NCI-H526 (cell line): ENCODE measurements at places on chromosomes 2 and 18.

DNA sequence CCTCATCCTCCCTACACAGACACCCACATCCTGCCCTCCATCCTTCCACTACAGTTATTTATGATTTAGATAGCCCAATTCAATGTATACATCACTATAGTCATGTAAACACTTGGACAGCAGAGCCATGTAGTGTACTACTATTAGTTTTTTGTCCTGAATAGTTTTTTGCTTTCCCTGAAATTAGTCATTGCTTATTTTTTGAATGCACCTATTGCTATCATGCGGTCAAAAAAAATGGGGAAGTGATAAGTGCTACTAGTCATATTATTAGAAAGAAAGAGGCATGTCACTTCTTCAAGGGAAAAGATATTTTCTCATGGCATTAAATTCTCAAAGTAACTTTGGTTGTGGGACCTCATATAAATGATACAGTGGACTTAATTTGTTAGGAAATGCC is 6.8 kb upstream of the GREB1 start:
- DNase-seq: no peak

DNA sequence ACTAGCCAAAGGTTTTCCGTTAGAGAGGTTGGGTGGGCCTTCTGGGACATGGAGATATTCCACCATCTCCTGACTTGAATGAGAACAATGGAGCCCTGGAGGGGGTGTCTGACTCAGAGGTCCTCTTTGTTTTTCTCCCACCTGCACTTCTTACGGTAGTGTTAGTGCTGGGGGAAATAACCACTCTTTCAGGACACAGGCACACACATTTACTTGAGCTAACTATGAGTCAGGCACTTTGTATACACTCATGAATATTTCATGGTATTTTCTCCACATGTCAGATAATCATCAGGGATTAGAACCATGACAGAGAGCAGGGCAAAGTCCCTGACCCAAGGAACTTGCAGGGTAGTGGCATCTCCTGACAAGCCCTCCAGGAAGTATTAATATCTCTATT is 439.1 kb downstream of the TSN start:
- DNase-seq: no peak

GRCh38 chr2:70898363-70899240 is 37.1 kb upstream of the ATP6V1B1 start:
- no peak for DNase-seq

GRCh38 chr2:19607931-19608771 is 249.7 kb upstream of the OSR1 start:
- no peak for DNase-seq

DNA sequence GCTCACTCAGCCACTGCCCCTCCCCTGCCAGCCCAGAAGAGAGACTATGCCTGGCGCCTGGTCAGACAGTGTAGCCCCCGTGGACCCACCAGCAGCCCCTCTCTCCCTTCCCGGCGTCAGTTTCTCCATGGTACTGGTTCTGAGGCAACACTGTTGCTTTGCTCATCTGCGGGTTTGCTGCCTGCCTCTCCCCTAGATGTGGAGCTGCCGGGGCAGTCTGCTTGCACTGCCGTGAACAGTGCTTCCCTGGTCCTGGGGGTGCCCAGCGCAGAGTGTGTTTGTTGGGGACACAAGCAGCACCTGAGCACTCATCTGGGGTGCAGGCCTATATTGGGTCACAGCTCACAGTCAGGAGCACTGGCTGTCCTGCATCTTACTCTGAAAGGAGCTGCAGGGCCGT is 309.9 kb downstream of the NDUFA10 start:
- DNase-seq: no peak

DNA sequence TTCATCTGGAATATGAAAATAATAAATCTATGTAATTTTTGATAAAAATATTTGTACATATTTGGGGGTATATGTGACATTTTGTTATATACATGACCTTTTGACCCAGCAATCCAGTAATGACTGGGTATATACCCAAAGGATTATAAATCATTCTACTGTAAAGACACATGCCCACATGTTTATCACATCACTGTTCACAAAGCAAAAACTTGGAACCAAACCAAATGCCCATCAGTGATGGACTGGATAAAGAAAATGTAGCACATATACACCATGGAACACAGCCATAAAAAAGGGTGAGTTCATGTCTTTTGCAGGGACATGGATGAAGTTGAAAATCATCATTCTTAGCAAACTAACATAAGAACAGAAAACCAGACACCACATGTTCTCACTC is 472.1 kb upstream of the DDX18 start:
- DNase-seq: no peak

- peak; percentile 77 for DNase-seq
These were observed 351.7 kb downstream of the RAD51AP2 start for GRCh38 chr2:17166506-17166905.

DNA sequence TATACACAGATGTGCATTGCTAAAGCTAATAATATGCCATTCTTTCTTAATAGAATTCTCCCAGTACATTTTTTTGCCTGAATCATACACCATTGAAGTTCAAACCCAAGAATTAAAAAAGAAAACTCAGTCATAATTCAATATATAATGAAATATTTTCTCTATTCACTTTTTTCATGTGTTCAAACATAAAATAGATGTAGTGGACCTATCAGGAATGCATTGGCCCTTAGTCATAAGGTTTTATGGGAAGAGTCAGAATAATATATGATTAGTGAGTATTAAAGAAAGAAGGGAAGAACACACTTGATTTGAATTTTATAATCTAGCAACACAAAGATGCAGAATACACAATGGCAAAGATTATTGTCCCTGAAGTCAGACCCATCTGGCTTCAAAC is 297.0 kb upstream of the COL3A1 start:
- no peak for DNase-seq

DNA sequence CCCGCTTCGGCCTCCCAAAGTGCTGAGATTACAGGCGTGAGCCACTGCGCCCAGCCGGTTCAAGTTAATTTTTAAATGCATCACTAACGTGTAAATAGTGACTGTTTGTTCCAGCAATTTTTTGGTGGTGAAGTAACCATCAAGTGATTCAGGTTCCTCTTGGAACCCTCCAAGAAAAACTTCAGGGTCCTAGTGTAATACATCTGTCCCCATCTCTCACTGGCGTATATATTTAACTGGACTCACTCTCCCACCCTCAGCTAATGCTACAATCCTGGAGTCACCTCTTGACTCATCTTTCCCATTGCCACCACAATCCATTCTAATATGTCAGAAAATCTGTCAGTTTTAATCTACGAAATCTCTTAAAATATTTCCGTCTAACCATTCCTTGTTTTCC is 10.3 kb downstream of the SULT1C4 start:
- no peak for DNase-seq

GRCh38 chr2:231376857-231377256 is 18.7 kb upstream of the B3GNT7 start:
- no peak for DNase-seq

DNA sequence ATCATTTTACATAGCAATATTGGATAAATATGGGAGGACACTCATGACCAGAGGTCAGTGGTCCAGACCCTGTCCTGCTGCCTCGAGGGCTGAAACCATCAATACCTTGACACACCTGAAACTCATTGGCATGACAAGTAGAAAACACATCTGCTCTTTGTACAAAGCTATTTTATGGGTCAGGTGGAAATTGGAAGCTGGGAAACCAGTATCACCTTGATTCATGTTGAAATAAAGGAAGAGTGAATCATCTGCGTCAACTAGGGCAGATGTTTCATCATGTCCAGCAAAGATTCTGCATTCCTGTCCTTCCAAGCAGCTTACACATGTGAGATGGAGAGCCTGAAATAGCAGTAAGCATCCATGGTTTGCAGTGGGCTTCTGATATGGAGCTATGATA is 80.0 kb upstream of the ERBB4 start:
- no peak for DNase-seq

- no peak for DNase-seq
These were observed 3.1 kb upstream of the KYNU start for GRCh38 chr2:142874293-142874814.

- no peak for DNase-seq
These were observed 36.2 kb downstream of the MAL start for GRCh38 chr2:95061601-95062183.

DNA sequence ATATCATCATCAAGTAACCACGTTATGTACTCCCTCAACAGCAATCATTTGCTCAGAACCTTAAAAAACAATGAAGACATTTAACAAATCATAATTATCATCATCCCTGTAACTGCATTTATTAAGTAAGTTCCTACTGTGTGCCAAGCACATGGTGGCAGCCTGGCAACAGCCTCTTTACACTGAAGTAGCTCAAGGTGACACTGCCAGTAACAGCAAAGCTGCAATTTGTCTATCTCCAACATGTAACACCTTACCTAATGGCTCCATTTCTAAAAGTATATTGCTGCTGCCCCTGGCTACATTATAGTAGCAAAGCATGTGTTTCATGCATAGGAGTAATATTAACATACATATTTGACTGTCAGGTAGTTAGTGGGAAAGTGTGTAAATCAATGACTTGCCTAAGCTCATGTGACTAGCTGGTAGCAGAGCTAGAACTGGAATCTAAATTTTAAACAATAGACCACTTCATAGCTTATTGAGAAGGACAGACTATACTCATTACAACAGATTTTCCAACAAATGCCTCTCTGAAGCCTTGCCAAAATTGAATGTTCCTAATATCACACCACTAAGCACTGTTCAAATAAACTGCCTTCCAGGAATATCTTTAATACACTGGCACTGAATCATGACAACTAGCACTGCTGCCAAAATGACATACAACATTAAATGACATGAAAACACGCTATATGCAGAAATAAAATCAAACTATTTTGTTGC is 86.7 kb downstream of the L3MBTL4 start:
- no peak for DNase-seq

GRCh38 chr2:133405252-133405651 is 163.0 kb downstream of the NCKAP5 start:
- DNase-seq: no peak

DNA sequence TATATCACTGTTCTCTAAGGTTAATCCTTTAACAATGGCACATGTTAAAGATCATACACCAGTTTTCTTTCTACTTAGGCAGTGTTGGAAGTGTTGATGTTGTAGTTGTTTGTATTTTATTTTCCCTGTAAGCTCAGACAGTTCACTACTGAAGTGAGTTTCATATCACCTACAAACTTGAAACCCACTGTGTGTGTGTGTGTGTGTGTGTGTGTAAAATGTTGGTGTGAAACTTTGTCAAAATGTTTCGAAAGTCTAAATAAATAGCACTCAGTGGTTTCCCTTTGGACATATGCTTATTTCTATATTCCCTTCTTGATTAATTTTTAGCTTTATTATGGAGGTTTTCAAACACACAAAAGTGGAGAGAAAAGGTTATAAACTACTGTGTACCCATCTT is 79.8 kb upstream of the CAVIN2 start:
- no peak for DNase-seq

DNA sequence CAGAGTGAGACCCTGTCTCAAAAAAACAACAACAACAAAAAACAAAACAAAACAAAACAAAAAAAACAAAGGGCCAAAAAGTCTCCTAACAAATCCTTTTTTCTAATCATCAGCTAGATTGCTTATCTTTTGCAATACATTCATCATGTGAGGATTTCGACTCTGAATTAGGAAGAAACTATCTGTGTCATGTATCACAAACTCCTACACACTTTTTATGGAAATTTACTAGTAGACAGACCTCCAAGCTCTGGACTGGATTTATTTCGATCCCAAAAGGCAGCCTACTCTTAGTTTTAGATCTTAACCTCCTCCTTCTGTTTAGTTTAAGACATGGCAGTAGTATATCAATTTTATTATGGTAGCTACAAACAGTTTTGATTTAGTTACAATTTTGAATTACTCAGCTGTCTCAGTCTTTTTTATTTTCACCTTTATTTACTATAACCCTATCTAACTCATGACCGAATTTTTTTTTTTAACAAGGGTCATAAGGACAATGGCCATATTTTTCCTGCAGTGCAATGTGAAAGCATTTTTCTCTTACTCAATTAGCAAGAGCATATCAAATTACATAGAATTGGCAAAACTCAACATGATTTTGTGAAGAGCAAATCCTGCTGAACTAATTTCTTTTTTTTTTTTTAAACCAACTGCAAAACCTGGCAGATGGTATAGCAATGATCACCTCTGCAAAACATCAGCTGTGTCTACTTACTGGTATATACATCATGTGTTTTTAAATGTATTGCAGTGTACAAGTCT is 10.7 kb upstream of the CCDC88A start:
- no peak for DNase-seq

DNA sequence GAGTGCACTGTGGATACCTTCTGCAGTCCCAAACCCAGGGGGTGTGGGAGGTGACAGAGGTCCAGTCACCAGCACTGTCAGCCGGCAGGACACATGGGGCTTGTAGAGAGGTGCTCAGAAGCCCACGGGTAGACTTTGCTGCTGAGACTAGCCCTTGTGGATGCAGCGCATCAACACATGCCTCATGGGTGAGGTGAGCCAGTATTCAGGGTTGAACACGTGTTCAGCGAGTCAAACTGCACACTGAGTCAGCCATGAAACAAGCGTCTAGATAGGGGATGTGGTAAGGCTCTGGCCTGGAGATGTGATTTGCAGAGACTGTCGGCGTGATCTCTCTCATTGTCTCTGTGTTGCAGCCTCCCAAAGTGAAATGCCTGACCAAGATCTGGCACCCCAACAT is 35.8 kb upstream of the SCLY start:
- DNase-seq: no peak

DNA sequence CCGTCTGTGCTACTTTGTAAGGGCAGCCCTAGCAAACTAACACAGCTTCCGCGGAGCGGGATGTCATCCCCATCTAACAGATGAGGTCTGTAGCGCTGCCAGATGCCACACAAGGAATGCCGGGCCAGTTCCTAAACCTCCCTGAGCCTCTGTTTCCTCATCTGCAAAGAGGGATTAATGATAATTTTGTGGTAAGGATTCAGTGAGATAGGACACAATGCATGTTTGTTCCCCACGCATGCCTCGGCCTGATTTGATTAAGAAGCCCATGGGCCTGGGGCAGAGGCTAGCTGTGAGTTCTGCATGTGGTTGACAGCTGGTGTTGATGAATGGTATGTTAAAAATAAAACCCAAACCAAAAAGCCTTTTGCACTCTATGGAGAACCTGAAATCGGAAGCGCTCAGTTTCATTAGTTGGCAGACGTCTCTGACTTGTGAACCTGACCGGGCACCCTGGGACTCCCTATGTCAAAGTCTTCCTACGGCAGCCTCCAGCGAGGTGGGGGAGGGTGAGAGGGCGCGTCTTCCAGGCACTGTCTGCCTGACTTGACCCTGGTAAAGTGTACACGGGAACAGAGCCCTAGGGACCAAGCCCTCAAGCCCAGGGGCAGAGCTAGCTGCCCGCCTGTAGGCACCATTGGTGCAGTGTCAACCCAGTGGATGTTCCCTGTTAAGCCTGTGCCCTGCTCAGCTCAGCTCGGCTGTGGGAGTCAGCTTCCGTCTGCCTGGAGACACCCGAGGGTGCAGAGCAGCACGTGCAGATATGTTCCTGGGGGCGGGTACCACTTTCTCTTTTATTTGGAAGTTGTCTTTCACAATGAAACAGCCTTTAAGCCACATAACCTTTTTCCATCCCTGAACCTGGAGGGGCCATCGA is 14.8 kb upstream of the INHBB start:
- DNase-seq: peak; percentile 59
